ENCODE measurements at places on chromosomes 2 and 18. TPM values are rescaled to one million over a fixed set of nuclear protein-coding genes. Genes with fewer than 3 reads are reported as not detected.

Gene CD226
- 3.8 TPM for polyA plus RNA-seq

Gene LRRC30
- polyA plus RNA-seq: not detected

Gene RAB6C
- polyA plus RNA-seq: not detected

Gene BOLA3
- 44.5 TPM for polyA plus RNA-seq

Gene FAM228A
- polyA plus RNA-seq: not detected

Gene MRPL30
- 16.7 TPM for polyA plus RNA-seq

Gene RGPD5
- polyA plus RNA-seq: 3.2 TPM

Gene CRYBA2
- not detected for polyA plus RNA-seq

Gene ATP6V1B1
- polyA plus RNA-seq: not detected
